ENCODE measurements at places on chromosomes 5 and 9.
A peak's percentile ranks its signal among the peaks of the same experiment; 100 is the strongest.

GRCh38 chr9:132348676-132349075, 6.1 kb downstream of the SETX start:
- DNase-seq, result no peak
- H3K27ac ChIP-seq, result peak overlapping the region; percentile 79
- no peaks in the 10 kb centered on the region for H3K27me3 ChIP-seq
- H3K4me1 ChIP-seq, result peaks cover 29% of the 10 kb centered on the region

GRCh38 chr5:141851195-141851874, 26.9 kb downstream of the PCDH1 start:
- no peaks in the 10 kb centered on the region for H3K27me3 ChIP-seq
- H3K36me3 ChIP-seq, result peaks cover 4% of the 10 kb centered on the region
- H3K27ac ChIP-seq, result no peak overlapping the region
- peaks cover 9% of the 10 kb centered on the region for H3K4me1 ChIP-seq
- H3K4me3 ChIP-seq, result no peak overlapping the region
- DNase-seq, result no peak

- no peaks in the 10 kb centered on the region for H3K36me3 ChIP-seq
- no peaks in the 10 kb centered on the region for H3K4me1 ChIP-seq
- DNase-seq, result no peak
- no peaks in the 10 kb centered on the region for H3K27me3 ChIP-seq
- H3K4me3 ChIP-seq, result no peak overlapping the region
Measured at GRCh38 chr9:103899866-103900265, 194.2 kb upstream of the SMC2 start.

- no peaks in the 10 kb centered on the region for H3K27me3 ChIP-seq
- DNase-seq, result no peak
- no peak overlapping the region for H3K4me3 ChIP-seq
- no peaks in the 10 kb centered on the region for H3K4me1 ChIP-seq
- no peaks in the 10 kb centered on the region for H3K36me3 ChIP-seq
Measured at GRCh38 chr5:8114597-8115266, 245.8 kb downstream of the MTRR start.

DNA sequence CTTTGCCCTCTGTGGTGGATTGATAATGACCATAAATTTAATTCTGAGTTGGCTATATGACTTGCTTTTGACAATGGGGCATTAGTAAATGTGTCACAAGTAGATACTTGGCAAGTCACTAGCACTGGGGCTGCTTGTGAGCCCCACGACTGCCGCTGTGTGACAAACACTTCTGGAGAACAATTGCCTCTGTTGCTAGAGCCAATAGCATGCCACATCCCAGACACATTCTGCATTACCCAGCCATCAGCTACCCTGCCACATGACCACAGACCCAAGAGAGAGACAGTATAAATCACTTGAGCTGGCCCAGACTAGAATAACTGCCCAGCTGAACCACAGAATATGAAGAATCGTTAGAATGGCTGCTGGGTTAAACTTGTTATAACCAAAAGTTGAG, 753.2 kb upstream of the DMAC1 start:
- no peaks in the 10 kb centered on the region for H3K4me1 ChIP-seq
- DNase-seq, result no peak
- H3K4me3 ChIP-seq, result no peak overlapping the region
- no peak overlapping the region for H3K27ac ChIP-seq

- H3K4me1 ChIP-seq, result peaks cover 5% of the 10 kb centered on the region
- no peaks in the 10 kb centered on the region for H3K36me3 ChIP-seq
- no peak overlapping the region for H3K27ac ChIP-seq
- H3K4me3 ChIP-seq, result no peak overlapping the region
- no peak for DNase-seq
Measured at GRCh38 chr5:59390074-59390659, 503.4 kb downstream of the PDE4D start.

DNA sequence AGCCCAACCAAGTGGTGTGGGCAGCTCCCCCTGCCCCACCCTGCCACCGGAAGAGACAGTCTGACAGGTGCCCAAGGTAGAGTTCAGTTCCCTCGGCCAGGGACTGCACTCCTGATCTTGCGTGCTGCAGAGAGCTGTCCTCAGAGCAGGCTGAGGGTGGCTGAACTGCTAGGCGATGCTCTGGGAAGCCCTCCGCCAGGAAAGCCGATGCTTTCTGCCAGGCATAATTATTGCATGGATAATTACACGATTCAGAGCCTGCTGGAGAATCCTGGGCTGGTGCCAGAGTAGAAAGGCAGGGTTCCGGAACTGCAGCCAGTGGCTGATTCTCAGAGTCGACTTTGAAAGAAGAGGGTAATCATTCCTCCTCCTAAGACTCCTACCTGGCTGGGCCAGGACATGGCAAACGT, 19.3 kb downstream of the KCNIP1 start:
- H3K27ac ChIP-seq, result no peak overlapping the region
- peaks cover 11% of the 10 kb centered on the region for H3K27me3 ChIP-seq
- no peaks in the 10 kb centered on the region for H3K4me1 ChIP-seq
- no peak for DNase-seq
- H3K36me3 ChIP-seq, result no peaks in the 10 kb centered on the region

DNA sequence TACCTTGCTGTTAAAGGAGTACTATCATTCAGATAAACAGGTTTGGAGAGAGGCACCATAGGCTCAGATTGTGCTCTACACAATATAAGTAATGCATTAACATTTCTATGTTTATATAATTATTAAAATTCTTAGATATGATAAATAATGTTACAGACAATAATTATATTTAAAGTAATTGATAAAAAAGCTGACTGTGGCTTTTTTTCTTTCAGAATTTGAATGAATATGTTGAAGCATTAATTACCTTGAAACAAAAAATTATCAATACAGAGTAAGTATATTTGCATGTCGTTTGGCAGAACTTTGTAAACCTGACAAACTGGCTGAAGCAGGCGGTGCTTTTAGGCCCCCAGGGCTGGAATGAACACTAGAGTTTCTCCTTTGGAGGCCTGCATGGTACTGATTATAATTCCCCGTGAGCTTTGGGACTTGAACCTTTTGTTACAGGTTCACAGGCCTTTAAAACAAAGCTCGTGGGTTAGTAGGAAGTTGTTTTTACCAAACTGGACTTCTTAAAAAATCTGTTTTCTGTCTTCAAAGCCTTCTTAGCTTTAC, 13.8 kb downstream of the ICE1 start:
- no peaks in the 10 kb centered on the region for H3K27me3 ChIP-seq
- H3K4me1 ChIP-seq, result peaks cover 14% of the 10 kb centered on the region
- H3K27ac ChIP-seq, result no peak overlapping the region
- no peak overlapping the region for H3K4me3 ChIP-seq

DNA sequence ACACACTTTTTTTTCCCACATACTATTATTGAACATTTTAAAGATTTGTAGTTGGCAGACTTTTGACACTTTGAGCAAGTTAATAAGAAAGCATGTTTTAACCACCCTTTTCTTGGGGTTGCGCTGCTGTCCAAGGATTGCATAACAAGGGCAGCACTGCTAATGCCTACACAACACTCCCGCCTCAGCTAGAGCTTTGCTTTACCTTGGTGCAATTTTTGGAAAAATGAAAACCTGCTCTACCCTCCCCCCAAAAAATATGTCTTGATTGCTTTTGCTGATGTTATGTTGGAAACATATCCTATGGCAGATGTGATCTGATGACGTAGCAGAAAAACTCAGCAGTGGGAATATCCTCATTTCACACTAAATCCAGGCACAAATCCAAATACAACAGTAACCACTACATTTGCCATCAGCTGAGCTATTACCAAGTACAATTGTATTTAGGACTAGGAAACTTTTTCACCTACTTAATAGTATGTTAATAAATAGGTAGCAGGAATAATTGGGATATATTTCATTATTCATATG, 51.5 kb downstream of the UBE2R2 start:
- H3K27ac ChIP-seq, result no peak overlapping the region
- peaks cover 37% of the 10 kb centered on the region for H3K4me1 ChIP-seq
- peaks cover 10% of the 10 kb centered on the region for H3K36me3 ChIP-seq
- H3K27me3 ChIP-seq, result no peaks in the 10 kb centered on the region
- H3K4me3 ChIP-seq, result no peak overlapping the region

GRCh38 chr5:140224658-140225057, 49.7 kb downstream of the CYSTM1 start:
- H3K27me3 ChIP-seq, result no peaks in the 10 kb centered on the region
- peaks cover 12% of the 10 kb centered on the region for H3K36me3 ChIP-seq
- H3K27ac ChIP-seq, result no peak overlapping the region
- DNase-seq, result no peak
- peaks cover 19% of the 10 kb centered on the region for H3K4me1 ChIP-seq
- H3K4me3 ChIP-seq, result no peak overlapping the region

DNA sequence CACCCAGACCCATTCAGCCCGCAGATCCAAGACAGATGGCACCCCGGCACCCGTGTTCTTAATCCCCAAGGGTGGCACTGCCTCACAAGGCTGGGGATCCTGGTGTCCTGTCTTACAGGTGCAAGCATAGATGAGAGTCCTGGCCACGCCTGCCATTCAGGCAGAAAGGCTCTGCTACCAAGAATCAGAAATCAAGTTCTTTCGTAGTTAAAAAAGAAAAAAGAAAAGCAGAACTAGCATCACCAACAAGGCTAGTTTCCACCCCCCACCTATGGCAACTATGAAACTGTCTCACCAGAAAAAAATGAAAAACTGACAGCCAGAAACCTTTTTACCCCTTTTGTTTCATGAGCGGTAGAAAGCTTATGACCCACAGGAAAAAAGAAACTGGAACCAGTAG, 170.4 kb downstream of the SYK start:
- peaks cover 19% of the 10 kb centered on the region for H3K27me3 ChIP-seq
- peaks cover 11% of the 10 kb centered on the region for H3K4me1 ChIP-seq
- no peak for DNase-seq
- H3K4me3 ChIP-seq, result no peak overlapping the region
- peak overlapping the region; percentile 74 for H3K27ac ChIP-seq

GRCh38 chr9:111037356-111037707, 938 bp downstream of the LPAR1 start:
- peaks cover 17% of the 10 kb centered on the region for H3K4me1 ChIP-seq
- H3K4me3 ChIP-seq, result peak overlapping the region; percentile 82
- no peak for DNase-seq
- peak overlapping the region; percentile 76 for H3K27ac ChIP-seq

- no peak overlapping the region for H3K27ac ChIP-seq
- H3K27me3 ChIP-seq, result no peaks in the 10 kb centered on the region
- H3K36me3 ChIP-seq, result peaks cover 33% of the 10 kb centered on the region
- no peak for DNase-seq
- no peak overlapping the region for H3K4me3 ChIP-seq
Measured at GRCh38 chr9:20972684-20973083, 58.8 kb downstream of the HACD4 start.

GRCh38 chr9:104028827-104029226, 65.3 kb upstream of the SMC2 start:
- peaks cover 11% of the 10 kb centered on the region for H3K4me1 ChIP-seq
- no peaks in the 10 kb centered on the region for H3K36me3 ChIP-seq
- H3K4me3 ChIP-seq, result no peak overlapping the region

- H3K27me3 ChIP-seq, result no peaks in the 10 kb centered on the region
- H3K4me1 ChIP-seq, result peaks cover 22% of the 10 kb centered on the region
- DNase-seq, result no peak
- H3K36me3 ChIP-seq, result peaks cover 15% of the 10 kb centered on the region
- peak overlapping the region; percentile 44 for H3K4me3 ChIP-seq
Measured at GRCh38 chr5:137935190-137935589, 45.9 kb downstream of the PKD2L2 start.

DNA sequence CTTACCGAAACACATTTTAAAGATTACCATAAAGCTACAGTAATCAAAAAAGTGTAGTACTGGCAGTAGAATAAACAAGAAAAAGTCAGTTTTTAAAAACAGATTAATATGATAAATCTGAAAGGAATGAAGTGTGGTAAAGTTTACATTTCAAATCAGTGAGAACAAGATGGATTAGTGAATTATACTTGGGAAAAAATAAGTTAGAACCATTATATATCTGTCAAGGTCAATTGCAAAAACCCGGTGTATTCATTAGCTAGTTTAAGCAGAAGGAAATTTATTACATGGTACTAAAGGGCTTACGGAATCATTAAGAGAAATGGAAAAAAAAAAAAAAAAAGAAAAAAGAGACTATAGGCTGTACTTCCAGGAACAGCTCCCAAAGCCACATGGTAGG, 164.3 kb downstream of the MUSK start:
- peaks cover 4% of the 10 kb centered on the region for H3K4me1 ChIP-seq
- no peaks in the 10 kb centered on the region for H3K27me3 ChIP-seq
- no peak for DNase-seq
- H3K27ac ChIP-seq, result no peak overlapping the region
- H3K36me3 ChIP-seq, result no peaks in the 10 kb centered on the region
- H3K4me3 ChIP-seq, result no peak overlapping the region

- H3K4me1 ChIP-seq, result peaks cover 18% of the 10 kb centered on the region
- peaks cover 9% of the 10 kb centered on the region for H3K27me3 ChIP-seq
- peaks cover 7% of the 10 kb centered on the region for H3K36me3 ChIP-seq
- peak overlapping the region; percentile 26 for H3K4me3 ChIP-seq
- peak; percentile 26 for DNase-seq
- H3K27ac ChIP-seq, result peak overlapping the region; percentile 57
Measured at GRCh38 chr5:5492087-5492933, 69.8 kb downstream of the ICE1 start.

GRCh38 chr5:103174147-103174546, 54.0 kb downstream of the PPIP5K2 start:
- H3K36me3 ChIP-seq, result peaks cover 11% of the 10 kb centered on the region
- no peak overlapping the region for H3K27ac ChIP-seq
- H3K4me1 ChIP-seq, result no peaks in the 10 kb centered on the region
- DNase-seq, result no peak

GRCh38 chr9:80946496-80947170, 742.7 kb downstream of the TLE1 start:
- H3K36me3 ChIP-seq, result no peaks in the 10 kb centered on the region
- H3K4me1 ChIP-seq, result no peaks in the 10 kb centered on the region
- H3K4me3 ChIP-seq, result no peak overlapping the region
- no peak overlapping the region for H3K27ac ChIP-seq
- no peak for DNase-seq

DNA sequence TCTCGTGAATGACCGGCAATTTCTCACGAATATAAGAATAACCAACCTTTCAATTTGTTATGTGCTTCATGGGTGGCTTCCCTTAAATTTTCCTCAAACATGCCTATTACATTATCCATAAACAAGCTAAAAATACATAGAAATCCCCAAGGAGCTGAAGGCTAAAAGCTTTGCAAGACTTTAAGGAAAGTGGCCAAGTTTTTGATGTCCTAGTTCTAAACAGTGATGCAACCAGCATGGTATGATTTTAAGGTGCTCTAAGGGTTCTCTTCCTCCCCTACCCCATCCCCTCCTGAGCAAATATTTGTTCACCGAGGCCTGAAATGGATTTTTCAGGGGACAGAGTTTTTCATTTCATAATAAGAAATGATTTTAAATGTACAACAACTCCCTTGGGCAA, 79.8 kb downstream of the RGS7BP start:
- no peak overlapping the region for H3K27ac ChIP-seq
- peaks cover 11% of the 10 kb centered on the region for H3K27me3 ChIP-seq
- no peak for DNase-seq
- H3K4me1 ChIP-seq, result no peaks in the 10 kb centered on the region

- peaks cover 1% of the 10 kb centered on the region for H3K4me1 ChIP-seq
- peaks cover 8% of the 10 kb centered on the region for H3K27me3 ChIP-seq
- no peaks in the 10 kb centered on the region for H3K36me3 ChIP-seq
- no peak for DNase-seq
Measured at GRCh38 chr5:36459176-36460135, 146.9 kb upstream of the SLC1A3 start.

GRCh38 chr5:66329078-66329477, 185.0 kb downstream of the SREK1 start:
- H3K27me3 ChIP-seq, result no peaks in the 10 kb centered on the region
- no peaks in the 10 kb centered on the region for H3K4me1 ChIP-seq
- no peak for DNase-seq
- H3K4me3 ChIP-seq, result no peak overlapping the region
- peaks cover 1% of the 10 kb centered on the region for H3K36me3 ChIP-seq
- H3K27ac ChIP-seq, result no peak overlapping the region
